ENCODE measurements at places on chromosomes 16 and 17. TPM values are rescaled to one million over a fixed set of nuclear protein-coding genes. Genes with fewer than 3 reads are reported as not detected.

DNA sequence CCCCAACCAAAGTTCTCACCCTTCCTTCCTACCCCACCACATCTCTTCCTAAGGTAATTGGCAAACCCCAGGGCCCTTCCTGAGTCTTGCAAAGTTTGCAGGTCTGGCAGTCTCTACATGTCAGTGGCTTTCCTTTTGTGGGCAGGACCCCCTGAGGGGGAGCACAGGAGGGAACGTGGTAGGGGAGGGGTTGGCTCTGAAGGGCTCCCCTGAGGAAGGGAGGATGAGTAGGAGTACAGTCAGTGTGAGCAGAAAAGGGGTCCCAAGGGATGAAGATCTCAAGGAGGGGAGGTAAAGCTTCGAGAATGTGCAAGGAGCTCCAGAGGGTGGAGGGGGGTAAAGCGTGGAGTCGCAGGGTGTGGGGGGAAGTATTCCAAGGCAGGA is 206.9 kb downstream of the RAB11FIP4 start:
- DNase-seq = no peak

DNA sequence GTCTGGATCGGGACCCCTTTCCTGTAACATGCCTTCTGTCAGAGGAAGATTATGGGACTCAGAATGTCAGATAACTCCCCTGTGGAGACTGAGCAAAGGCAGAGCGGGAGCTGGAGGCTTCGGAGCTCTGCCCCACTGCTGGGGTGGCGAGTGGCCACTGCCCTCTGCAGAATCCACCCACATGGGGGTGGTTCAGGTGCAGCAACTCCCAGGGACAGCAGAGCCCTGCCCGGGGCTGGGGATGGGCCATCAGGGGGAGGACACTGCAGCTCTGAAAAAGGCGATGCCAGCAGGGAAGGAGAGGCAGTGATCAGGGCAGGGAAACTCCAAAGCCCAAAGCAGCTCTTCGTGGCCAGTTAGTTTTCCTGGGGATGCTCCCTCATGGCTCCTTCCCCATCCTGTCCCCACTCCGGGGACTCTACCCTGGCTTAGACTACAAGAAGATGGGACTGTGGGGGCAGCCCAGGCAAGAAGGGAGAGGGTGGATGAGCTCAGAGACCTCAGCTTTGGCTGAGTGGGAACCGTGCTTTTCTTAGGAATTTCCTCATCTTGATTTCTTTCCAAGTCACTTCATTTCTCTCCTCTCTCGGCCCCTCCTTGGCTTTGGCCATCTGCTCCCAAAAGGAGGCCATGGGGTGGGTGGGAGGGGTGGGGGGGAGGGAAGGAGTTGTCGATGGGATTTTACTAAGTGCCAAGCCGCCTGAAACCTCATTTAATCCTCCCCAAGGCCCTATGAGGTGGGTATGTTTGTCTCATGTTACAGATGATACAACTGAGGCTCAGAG is 4.0 kb downstream of the CA4 start:
- no peak for DNase-seq

KCTD5 gene
- 61.4 TPM for total RNA-seq

GRCh38 chr17:66455060-66455459 is 152.6 kb downstream of the PRKCA start:
- DNase-seq = no peak
